ENCODE measurements at places on chromosomes 3 and 15.

DNA sequence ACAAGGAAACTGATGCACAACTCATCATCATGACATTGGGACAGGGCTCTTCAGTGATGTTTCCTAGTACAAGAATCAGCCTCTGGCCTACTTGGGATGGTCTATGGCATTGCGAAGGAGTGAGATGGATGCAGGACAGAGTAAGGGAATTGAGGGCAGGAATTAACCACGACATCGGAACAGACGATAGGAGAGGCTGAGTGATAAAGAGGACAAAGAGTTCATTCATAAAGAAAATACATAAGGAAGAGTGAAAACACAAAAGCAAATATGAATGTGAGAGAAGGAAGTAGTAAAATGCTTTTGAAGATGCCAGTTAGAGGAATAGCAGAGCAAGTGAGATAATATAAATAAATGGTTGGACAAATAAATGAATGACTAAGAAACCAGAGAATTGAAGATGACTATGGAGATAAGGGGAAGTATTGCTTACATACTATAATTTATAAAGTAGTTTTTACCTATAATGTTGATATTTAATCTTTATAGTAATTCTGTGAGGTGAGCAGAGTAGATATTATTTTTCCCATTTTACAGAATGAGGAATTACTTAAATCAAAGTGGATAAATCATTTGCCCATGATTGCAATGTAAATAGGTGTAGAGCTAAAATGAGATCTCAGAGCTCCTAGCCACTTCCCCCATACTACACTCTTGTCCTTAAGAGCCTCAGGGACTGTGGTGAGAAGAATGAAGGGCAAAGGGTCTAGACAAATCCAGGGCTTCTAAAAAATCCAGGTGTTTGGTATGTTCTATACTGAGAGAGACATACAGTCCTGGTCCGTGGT lies 203.3 kb downstream of the DTWD1 start:
- no peak for DNase-seq

- DNase-seq, result peak; percentile 52
These were observed 88.9 kb upstream of the CCNL1 start for GRCh38 chr3:157248590-157249422.

DNA sequence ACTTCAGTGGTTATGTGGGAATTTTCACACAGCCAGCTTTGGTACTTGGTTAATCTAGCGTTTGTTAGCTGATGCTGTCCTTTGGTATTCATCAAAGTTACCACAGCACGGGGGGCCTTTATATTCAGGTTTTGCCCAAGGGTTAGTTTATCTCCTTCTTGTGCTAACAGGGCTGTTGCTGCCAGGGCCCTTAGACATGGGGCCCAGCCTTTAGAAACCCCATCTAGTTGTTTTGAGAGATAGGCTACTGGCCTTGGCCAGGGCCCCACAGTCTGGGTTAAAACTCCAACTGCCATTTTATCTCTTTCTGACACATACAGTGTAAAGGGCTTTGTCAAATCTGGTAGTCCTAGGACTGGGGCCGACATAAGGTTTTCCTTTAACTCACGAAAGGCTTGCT lies 7.5 kb upstream of the DNAAF4 start:
- no peak for DNase-seq

- no peak for DNase-seq
These were observed at the start of gene CD86 for GRCh38 chr3:122055215-122055614. Gene CD86 (plus strand): TSS chr3:122055362. CDS start chr3:122055490, 128 bp downstream.

DNA sequence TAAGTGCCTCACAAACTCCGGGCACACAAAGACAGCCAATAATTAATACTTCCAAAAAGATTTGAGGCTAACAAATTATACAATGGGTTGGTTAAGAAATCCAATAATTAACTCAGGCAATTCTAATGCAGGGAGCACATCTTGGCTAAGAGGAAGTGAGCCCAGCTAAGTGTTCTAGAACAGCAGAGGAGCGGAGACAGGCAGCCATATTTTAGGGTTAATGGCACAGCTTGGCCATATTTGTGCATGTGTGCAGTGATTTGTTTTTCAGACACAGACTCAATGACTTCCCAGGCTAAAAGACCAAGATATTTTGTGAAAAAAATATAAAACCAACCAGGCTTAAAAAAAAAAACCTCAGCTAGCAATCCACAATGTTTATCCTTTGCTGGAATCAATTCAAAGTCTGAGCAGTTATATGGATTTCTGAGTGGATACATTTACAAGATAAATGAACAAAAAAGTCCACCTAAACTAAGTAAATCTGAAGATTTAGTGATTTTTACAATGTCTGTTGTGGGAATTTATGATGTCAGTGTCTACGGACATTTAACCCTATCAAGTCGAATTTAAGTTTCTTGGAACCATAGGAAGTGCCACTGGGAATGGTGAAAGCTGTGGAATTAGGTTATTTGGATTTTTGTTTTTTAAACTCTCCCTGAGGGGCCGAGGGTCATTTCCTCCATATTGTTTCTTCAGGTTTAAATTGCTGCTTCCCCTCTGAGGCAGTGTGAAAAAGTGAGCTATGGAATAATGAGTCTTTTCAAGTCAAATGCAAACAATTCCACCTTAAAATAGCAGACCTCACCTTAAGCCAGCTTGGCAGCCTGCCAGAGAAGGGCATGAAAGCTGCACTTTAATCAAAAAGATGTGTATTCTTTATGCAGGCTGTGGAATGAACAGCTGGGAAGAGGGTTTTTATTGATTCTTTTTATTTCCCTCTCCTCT lies 413.7 kb upstream of the TBL1XR1 start:
- DNase-seq, result no peak

GRCh38 chr15:87939848-87940457 lies 316.6 kb downstream of the NTRK3 start:
- no peak for DNase-seq

GRCh38 chr15:83732770-83733169 lies 78.8 kb downstream of the ADAMTSL3 start:
- no peak for DNase-seq

- no peak for DNase-seq
These were observed 53.0 kb downstream of the EFHB start for GRCh38 chr3:19881036-19881435.

- no peak for DNase-seq
These were observed 236.1 kb downstream of the ADAMTSL3 start for GRCh38 chr15:83889995-83890394.

Data from epithelial cell of proximal tubule (primary cell).